ENCODE measurements at places on chromosomes 1 and 21. TPM values are rescaled to one million over a fixed set of nuclear protein-coding genes. Genes with fewer than 3 reads are reported as not detected.

KRTAP21-2 gene
- not detected for total RNA-seq

DEPDC1 gene
- total RNA-seq: 39.3 TPM

FLG2 gene
- not detected for total RNA-seq

PPM1J gene
- 0.74 TPM for total RNA-seq

LRRIQ3 gene
- 0.56 TPM for total RNA-seq

OR2T35 gene
- total RNA-seq: not detected

LAD1 gene
- total RNA-seq: 0.09 TPM

LCE6A gene
- total RNA-seq: not detected

DNA sequence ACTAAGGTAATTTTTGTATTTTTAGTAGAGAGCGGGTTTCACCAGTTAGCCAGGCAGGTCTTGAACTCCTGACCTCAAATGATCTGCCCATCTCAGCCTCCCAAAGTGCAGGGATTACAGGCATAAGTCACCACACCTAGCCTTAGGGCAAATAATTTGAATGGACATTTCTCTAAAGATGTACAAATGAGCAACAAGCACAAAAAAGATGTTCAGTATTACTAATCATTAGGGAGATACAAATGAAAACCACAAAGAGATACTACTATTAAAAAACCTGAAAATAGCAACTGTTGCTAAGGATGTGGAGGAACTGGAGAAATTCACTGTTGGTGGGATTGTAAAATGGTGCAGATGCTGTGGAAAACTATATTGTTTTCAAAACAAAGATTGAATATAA lies 79.1 kb downstream of the GABPA start:
- DNase-seq: no peak

- peak; percentile 83 for DNase-seq
Observed at GRCh38 chr1:223106856-223107255, 36.2 kb downstream of the TLR5 start.

DNA sequence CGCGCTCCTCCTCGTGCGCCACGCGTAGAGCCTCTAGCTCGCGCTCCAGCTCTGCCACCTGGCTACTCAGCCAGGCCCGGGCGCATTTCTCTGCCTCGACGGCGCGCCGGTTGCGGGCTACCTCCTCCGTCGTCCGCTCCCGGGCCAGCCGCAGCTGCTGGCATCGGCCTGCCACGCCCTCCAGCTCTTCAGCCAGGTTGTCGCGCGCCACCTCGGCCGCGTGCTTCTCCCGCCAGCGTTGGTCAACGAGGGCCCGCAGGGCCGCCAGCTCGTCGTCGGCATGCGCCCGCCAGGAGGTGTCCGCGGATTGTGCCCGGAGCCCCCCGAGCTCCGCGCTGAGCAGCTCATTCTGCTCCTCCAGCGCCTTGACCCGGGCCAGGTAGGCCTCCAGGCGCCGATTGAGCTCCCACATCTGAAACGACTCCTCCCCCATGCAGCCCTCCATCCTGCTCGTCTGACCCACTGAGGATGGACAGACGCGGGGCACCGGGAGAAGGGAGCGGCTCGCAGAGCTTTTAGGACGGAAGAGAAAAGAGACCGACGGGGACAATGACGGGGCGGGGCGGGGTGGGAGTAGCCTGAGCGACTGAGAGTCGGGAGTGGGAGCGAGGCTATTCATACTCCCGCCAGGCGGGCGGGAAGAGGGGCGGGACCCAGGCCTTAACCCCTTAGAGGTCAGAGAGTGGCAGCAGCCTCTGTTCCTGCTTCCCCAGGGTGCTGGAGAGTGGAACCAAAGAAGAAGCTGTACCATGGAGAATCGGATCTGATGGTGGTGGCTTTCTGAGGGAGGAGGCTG lies at the start of gene NES:
NES (minus strand) TSS at position 588 of the 796 bp plus-strand sequence; CDS start at position 445, 143 bp downstream.
- DNase-seq: peak; percentile 73

- DNase-seq: peak; percentile 20
Observed at GRCh38 chr21:37452227-37452626, 85.7 kb downstream of the DYRK1A start.

GRCh38 chr1:50289495-50289894 lies 133.7 kb downstream of the DMRTA2 start:
- DNase-seq: no peak

DNA sequence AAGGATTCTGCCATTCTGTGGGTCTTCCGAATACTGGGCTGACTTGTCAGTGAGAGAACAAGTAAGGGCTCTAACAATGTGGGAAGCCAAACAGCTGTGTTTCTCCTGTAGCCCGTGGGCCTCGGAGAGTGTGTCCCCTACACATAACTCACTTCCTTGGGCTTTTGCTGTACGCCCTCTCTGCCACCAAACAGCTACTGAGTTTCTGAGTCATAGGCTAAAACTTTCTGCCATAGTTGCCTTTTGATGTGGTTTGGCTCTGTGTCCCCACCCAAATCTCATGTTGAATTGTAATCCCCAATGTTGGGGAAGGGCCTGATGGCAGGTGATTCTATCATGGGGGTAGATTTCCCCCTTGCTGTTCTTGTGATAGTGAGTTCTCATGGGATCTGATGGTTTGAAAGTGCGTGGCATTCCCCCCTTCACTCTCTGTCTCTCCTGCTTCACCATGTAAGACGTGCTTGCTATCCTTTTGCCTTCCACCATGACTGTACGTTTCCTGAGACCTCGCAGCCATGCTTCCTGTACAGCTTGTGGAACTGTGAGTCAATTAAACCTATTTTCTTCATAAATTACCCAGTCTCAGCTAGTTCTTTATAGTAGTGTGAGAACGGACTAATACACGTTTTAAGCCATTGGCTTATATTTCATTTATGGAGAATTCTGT lies 194.8 kb upstream of the HMCN1 start:
- no peak for DNase-seq

DNA sequence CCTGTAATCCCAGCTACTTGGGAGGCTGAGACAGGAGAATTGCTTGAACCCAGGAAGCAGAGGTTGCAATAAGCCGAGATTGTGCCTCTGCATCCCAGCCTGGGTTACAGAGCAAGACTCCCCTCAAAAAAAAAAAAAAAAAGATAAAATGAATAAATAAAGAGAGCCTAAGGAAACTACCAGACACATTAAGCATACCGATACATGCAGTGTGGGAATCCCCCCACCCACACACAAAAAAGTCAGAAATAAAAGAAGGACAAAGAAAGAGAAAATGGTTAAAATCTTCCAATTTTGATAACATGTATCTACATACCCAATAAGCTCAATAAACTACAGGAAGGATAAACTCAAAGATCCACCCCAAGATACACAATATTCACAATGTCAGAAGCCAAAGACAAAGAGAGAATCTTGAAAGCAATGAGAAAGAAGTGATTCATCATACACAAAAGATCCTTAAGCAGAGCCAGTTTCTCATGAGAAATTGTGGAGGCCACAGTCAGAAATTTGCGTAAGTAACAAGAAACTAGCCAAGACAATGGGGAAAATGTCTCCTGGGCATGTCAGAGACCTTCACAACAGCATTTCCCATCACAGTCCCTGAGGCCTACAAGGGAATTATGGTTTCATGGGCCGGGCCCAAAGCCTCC lies 1197.0 kb downstream of the AMY1C start:
- no peak for DNase-seq

DNA sequence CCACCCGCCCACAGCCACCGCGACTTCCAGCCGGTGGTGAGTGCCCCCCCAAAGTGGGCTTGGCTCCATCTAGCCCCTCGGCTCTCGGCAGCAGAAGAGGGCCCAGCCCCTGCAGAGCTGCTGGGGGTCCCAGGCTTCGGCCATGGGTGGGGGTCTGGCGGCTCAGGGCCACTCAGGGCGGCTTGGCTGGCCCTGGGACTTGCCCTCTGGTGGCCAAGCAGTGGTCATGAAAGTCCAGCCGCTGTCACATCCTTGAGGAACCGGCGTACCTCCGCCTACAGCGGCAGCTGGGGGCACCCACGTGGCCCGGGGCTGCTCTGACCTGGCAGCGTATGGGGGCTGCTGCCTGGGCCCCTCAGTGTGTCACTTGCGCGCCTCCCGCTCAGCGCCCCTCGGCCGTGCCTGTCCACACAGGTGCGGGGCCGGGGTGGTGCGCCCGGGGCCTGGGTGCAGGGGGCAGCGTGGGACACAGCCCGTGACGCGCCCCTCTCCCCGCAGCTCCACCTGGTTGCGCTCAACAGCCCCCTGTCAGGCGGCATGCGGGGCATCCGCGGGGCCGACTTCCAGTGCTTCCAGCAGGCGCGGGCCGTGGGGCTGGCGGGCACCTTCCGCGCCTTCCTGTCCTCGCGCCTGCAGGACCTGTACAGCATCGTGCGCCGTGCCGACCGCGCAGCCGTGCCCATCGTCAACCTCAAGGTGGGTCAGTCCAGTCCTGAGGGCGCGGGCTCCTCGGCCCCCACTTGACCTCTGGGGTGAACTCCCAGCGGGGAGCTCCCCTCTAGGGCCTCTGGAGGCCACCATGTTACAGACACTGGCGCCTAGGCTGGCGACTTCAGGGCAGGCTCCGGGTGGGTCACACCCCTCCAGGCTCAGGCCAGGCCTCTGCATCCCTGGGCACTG lies 32.4 kb downstream of the SLC19A1 start:
- DNase-seq: no peak

- peak; percentile 57 for DNase-seq
Observed at GRCh38 chr1:93680076-93680419, 1.6 kb downstream of the BCAR3 start.

DNA sequence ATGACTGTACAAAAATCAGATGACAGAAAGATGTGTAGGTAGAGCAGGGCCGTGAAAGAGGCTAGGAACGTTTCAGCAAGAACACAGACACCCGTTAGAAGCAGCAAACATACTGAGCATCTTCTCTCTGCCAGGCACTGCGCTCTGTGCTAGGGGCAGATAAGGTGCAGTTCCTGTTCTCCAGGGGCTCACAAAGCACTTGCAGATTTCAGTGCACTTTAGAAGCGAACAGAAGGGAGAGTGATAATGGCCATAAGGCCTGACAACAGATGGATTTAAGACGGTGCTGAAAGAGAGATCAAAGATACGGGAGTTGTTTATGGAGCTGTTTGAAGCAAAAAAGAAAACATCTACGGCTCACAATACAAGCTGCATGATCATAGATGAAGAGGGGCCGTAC lies 200.3 kb upstream of the FOXD3 start:
- peak; percentile 17 for DNase-seq

- no peak for DNase-seq
Observed at GRCh38 chr1:223727541-223727940, 15.2 kb downstream of the CAPN2 start.

GRCh38 chr1:150152182-150152536 lies 2.4 kb downstream of the PLEKHO1 start:
- DNase-seq: peak; percentile 53

DNA sequence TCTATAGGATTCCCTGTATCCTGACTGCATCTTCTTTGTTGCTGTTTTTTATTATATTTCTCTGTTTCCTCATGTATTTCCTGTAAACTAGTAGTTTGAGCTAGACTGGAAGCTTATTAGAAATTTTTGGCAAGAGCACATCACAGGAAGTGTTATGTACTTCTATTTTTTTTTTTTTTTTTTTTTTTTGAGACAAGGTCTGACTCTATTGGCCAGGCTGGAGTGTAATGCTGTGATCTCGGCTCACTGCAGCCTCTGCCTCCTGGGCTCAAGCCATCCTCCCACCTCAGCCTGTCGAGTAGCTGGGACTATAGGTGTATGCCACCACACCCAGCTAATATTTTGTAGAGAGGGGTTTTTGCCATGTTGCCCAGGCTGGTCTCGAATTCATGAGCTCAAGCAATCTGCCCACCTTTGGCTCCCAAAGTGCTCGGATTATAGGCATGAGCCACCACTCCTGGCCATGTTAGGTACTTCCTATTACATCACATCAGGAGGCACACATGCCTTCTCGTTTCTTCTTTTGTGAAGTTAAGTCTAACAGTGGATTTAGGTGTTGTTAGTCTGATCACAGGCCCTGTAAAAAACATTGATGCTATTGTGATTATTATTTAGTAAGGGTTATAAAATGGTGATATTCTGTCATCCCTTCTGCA lies 12.5 kb downstream of the C1orf21 start:
- no peak for DNase-seq

GRCh38 chr1:110412576-110412975 lies 5.1 kb upstream of the LAMTOR5 start:
- peak; percentile 83 for DNase-seq

- peak; percentile 63 for DNase-seq
Observed at GRCh38 chr1:117735045-117735992, 129.5 kb downstream of the TENT5C start.

GRCh38 chr1:29342983-29343382 lies 106.7 kb downstream of the PTPRU start:
- DNase-seq: no peak

GRCh38 chr1:28208818-28209441 lies 23.9 kb downstream of the DNAJC8 start:
- DNase-seq: peak; percentile 86

DNA sequence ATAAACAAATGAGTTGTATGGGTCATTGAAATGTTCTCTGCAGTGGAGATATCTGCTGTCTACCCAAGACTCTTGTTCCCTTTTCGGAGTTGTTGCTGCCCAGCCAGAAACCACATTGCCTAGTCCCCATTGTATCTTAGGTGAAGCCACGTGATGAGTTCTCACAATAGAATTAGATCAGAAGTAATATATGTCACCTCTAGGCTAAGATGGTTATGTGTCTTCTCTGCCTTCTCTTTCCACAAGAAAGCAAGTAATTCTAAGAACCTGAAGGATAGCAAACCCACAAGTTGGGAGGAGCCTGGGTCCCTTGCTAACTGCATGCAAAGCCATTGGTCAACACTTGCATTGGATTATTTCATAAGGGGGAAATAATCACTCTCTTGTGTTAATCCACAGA lies 76.6 kb downstream of the ADCY10 start:
- no peak for DNase-seq

GRCh38 chr1:65722461-65722860 lies 70.2 kb upstream of the PDE4B start:
- no peak for DNase-seq

- DNase-seq: no peak
Observed at GRCh38 chr1:84510668-84511067, 4.3 kb upstream of the GNG5 start.

DNA sequence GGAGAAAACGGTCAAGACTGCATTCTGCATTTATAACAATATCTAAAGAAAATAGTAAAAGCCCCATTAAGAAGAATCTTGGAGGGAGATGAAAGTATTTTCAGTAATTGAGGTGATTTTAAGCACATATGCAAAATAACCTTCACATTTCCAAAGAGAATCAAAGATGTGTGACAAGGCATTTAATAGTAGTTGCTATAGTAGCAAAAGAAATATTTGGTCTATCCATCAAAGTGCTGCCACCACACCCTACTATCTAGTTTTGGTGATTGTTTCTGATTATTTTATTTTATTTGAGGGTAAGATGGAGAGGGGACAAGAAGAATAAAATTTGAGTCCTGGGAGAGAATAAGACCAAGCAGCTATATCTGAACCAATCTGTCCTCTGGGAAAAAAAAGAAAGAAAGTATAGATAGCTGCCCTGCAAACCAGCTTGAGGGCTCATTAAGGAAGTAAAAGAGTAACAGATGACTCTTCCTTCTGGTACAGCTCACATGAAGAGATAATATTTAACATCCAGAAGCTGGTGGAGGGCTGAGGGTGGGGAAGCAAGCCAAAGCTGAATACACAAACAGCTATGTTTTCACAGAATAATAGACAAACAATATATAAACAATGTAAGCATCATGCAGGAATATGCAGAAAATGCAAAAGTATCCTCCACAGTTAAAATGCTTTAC lies 47.2 kb upstream of the RASAL2 start:
- no peak for DNase-seq

- no peak for DNase-seq
Observed at GRCh38 chr1:17451731-17452130, 12.3 kb upstream of the RCC2 start.
